ENCODE measurements at places on chromosomes 5 and 9.

DNA sequence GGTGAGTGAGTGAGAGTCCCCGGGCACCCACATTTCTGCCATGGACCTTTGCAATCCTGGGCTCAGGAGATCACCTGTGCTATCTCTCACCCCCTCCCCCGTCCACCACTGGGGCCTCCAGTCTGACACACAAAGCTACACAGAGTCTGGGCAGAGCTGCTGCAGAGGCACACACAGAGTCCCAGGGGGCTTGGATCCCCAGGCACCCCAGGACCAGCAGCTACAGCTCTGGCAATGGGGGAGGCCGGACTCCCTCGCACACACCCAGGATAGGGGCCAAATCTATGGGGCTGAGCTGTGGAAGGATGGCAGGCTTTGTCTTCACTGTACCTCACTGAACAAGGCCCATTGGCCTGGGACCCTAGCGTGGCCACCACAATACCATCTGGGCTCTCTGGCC lies 328.8 kb downstream of the MAN2A1 start:
- DNase-seq = no peak

- DNase-seq = no peak
Observed at GRCh38 chr5:8062521-8062920, 193.6 kb downstream of the MTRR start.

GRCh38 chr9:109906766-109907382 lies 126.9 kb downstream of the PALM2AKAP2 start:
- DNase-seq = no peak

GRCh38 chr9:16310278-16311110 lies 560.0 kb downstream of the BNC2 start:
- no peak for DNase-seq

GRCh38 chr5:54460181-54460919 lies 4.9 kb downstream of the HSPB3 start:
- no peak for DNase-seq

GRCh38 chr9:125486576-125486975 lies 220.4 kb downstream of the MAPKAP1 start:
- DNase-seq = no peak

GRCh38 chr5:77669677-77670076 lies 31.2 kb upstream of the OTP start:
- DNase-seq = no peak

- no peak for DNase-seq
Observed at GRCh38 chr9:20419533-20419932, 202.8 kb downstream of the MLLT3 start.

- DNase-seq = no peak
Observed at GRCh38 chr9:113463418-113464285, at the start of gene RGS3. Gene RGS3, plus strand, starts transcription at chr9:113463727. Its CDS starts 76 bp downstream, at chr9:113463803.

GRCh38 chr5:154850255-154851062 lies at the start of gene FAXDC2:
Gene FAXDC2, minus strand, starts transcription at chr5:154850603. Its CDS starts 12,425 bp downstream, at chr5:154838178.
- no peak for DNase-seq

GRCh38 chr9:107696302-107696701 lies 206.7 kb upstream of the KLF4 start:
- DNase-seq = no peak

DNA sequence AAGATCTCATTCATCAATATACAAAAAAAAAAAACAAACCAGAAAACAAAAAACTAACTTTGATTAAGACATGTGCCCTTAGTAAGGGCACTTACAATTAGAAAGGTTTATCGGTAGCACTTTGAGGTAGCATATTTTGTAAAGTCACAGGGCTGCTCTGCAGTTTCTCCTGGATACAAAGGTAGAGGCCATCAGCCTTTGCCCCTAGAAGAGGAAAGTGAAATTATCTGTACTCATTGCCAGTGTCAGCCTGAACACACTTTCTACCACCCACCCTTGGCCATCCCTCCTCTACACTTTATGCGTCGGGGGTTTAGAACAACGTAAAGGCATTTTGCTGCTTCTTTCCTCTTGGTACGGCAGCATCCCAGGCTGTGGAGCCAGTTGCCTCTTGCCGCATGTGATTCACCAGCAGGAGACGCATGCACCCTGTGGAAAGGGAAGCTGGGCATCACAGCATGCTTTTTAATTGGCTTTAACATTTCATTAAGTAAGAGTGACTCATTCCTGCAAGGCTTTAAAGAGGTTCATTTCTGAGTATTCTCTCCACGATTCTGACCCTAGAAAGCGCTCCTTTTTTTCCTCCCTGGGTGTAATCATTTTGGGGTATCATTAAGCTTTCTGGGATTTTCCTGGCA lies 84.6 kb downstream of the CEMIP2 start:
- no peak for DNase-seq

DNA sequence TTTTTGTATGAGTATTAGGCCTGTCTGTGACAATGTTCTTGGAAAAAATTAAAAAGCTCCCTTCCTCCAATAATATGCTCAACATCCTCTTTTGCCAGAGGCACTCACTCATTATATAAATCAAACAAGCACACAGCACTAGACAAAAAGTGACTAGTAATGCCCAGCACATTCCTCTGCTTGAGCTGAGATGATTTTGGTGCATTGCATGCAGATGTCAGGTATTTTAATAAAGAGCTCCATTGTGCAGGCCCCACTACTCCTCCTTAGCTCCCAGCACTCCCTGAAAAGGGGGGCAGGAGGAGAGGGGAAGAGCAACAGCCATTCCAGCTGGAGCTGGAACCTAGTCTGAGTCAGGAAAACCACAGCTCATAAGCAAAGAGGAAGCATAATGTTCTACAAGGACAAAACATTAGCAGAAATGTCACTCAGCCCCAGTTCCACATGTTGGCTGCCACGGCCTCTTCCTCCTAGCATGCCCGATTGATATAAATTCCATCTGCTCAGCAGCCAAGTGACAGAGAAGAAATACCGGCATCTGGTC lies 348.5 kb downstream of the BNC2 start:
- DNase-seq = no peak

Data from CD4-positive, alpha-beta T cell (primary cell).